SJCRH30 (cell line): ENCODE measurements at places on chromosomes 16 and 17.

DNA sequence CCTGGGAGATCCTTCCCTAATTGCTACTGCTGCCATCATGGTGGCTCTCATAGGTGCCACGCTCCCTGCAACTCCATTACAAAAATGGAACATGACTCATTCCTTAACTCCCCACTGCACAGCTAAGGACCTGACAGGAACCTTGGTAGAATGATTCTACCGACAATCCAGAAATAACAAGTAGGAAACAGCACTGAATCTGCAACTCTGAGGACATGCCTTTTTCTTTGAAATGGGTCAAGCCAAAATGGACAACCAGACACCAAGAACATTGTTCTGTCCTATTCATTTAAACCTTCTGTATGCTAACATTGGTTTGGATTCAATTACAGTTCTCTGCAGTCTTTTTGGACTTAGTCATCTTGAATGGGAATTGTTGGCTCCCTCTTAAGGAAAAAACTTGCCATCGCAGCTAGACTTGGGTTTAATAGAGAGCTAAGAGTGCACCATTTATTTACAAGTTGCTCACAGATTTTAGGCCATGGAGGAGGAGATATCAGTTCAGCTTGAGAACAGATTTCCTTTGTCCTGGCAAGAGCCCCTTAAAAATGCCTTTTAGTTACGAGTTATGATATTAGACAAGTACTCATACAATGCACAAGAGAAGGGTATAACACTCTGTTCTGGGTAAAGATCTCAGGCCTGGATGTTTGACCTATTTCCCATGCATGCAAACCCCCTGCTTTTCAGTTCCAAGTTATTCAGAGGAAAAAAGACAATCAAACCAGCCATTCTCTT, 20.9 kb upstream of the NSRP1 start:
- DNase-seq = peak; percentile 30

- no peak for DNase-seq
Measured at GRCh38 chr16:48383009-48383876, 2.0 kb downstream of the SIAH1 start.

DNA sequence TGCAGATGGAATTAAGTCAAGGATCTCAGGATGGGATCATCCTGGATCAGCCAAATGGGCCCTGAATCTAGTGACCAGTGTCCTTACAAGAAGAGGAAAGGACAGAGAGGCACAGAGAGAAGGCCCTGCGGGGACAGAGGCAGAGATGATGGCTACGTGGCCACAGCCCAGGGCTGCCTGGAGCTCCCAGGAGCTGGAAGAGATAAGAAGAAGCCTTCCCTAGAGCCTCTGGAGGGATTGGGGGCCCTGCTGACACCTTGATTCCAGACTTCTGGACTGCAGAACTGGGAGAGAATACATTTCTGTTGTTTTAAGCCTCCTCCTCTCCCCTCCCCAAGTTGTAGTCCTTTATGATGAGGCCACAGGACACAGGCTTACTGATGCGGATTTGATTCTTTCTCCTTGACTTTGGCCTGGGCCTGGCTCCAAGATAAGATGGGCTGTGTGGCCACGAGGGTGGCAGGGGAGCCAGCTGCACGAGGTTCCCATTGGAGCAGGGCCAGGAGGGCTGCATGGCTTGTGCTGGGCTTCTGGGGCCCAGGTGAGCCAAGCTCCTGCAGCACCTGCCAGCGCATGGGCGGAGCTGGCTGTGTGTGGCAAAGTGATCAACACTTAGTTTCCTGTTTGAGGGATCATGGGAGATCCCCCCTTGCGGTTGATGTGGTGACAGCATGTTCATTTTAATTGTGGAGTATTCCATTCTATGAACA, 146.1 kb downstream of the IRF8 start:
- no peak for DNase-seq

DNA sequence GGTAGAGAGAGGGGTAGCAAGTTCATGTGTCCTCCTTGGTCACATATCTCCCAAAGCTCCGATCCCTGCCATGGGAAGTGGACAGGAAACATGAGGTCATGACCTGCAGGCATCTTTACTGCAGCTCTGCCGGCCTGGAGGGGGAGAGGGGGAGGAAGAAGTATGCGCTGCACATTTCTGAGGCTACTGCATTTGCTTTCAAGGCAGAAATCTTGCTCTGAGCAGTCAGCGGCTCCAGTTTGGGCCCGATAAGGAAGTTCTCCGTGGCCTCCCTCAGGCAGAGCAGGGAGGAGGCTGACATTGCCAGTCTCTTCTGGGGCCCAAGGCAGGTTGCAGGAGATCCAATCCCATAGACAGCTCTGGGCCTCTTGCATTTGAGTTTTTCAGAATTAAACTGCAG, 1.5 kb upstream of the NHERF1 start:
- DNase-seq = no peak

- DNase-seq = no peak
Measured at GRCh38 chr16:89485701-89486246, 4.6 kb downstream of the ANKRD11 start.

GRCh38 chr16:13102401-13102800, 201.0 kb downstream of the SHISA9 start:
- no peak for DNase-seq

DNA sequence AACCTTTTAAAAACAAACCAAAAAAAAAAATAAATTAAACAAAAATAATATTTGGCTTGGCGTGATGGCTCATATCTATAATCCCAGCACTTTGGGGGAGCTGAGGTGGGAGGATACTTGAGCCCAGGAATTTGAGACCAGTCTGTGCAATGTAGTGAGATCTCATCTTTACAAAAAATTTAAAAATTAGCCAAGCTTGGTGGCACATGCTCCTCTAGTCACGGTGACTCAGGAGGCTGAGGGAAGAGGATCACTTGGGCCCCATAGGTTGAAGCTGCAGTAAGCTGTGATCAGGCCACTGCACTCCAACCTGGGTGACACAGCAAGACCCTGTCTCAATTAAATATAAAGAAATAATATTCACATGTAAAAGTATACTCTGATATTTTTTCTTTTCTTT, 12.2 kb downstream of the GNGT2 start:
- DNase-seq = no peak

GRCh38 chr16:84138824-84139627, 6.0 kb downstream of the HSDL1 start:
- DNase-seq = peak; percentile 61

- DNase-seq = no peak
Measured at GRCh38 chr16:22402191-22402590, 27.8 kb upstream of the CDR2 start.

- no peak for DNase-seq
Measured at GRCh38 chr16:86126891-86127290, 227.9 kb downstream of the IRF8 start.

DNA sequence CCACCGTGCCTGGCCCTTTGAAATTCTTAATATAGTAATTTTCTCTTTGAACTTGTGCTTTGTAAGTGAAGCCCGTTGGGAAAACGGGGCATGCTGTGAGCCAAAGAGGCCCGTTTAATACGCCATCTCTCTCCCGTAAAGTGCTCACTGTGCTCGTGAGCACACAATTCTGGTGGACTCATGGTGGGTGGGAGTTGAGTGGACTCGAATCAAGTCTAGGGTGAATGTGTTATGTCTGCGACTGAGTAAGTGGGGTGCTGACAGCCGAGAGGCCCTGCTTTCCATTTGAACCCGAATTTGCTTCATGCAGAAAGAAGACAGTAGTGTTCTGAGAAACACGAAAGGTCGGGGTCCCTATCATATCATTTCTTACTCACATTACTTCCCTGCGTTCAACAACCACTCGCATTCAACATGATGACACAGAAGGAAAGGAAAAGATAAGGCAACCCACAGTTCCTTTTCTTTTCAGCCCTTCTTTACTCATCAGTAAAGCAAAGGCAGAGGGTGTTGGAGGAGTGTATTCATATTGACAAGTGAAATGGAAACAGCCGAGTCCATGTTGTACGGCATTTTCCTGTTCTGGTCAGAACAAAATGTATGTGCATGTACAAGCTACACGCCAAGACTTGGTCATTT, 4.8 kb upstream of the ATP2A3 start:
- no peak for DNase-seq

DNA sequence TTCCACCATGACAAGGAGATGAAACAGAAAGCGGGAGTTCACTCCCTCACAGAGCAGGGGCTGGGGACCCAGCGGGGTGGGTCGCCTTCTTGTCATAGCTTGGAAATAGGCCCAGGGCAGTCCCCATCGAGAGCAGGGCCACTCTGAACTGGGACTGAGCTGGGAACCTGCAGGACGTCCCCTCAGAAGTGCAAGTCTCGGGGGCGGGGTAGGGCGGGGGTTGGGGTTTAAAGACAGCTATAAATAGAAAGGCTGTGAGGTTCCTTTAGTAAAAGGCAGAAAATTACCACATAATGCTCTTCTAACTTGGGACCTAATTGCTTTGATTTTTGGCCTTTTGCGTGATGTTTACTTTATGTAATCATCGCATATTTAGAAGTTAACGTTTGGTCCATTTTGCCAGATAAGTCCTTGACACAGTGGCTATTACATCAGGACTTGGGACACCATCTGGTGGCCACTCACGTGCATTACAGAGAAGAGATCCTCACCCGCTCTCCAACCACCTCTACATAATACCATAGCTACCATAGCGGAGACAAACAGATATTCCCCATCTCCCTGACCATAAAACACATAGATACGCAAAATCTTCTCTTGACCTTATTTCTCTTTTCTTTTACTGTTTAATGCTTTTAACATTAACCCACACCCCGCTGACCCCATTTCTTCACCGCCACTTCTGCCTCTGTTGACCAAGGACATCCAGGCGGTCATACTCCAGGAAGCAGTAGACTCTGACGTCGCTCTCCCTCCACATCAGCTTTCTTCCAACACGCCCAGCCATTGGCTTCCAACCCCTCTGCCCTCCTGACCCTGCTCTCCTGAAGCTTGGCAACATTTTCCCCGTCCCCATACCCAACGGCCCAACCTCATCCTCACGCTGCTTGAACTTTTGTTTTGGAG, 27.5 kb upstream of the PIK3R6 start:
- peak; percentile 20 for DNase-seq

DNA sequence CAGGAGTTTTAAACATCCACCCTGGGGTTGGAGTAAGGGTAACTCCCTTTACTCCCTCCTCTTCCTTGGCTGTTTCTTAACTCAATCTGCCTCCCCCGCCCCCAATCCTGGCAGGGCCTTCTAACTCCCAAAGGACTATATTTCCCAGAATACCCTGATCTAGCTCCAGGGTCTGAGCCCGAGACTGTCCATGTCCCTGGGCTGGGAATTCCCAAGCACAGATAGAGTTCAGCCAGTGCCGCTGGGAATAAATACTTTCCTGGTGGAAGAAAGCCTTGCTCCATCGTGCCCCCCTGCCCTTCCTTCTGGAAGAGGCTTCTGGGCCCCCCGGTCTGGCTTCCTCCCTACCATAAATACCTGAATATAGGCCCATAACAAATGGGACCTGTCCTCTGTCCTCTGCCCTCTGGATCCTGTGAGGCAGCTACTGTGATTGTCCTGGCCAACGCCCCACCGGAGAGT, 10.2 kb downstream of the BAHCC1 start:
- peak; percentile 66 for DNase-seq

GRCh38 chr16:13291591-13292333, 390.4 kb downstream of the SHISA9 start:
- no peak for DNase-seq

DNA sequence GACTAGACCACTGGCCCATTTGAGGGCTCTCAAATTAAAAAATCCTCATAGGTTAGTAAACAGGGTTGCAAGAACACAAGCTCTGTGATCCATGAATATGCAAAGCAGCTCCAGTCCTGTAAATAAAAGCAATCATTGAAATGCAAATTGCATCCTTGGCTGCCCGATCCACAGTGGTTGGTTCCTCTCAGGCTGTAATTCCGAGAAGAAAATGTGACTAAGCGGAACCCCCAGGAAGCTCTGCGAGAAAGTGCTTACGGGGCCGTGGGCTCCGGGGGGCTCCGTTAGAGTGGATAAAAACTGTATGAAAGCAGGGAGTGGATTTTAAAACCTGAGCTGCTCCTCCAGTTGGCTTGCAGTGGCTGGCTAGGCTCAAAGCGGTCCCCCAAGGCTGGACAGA, 2.5 kb downstream of the GPRC5B start:
- no peak for DNase-seq

- DNase-seq = no peak
Measured at GRCh38 chr17:46818316-46818928, at the start of gene WNT3. Gene WNT3, minus strand, starts transcription at chr17:46818692. Its CDS starts 95 bp downstream, at chr17:46818597.

DNA sequence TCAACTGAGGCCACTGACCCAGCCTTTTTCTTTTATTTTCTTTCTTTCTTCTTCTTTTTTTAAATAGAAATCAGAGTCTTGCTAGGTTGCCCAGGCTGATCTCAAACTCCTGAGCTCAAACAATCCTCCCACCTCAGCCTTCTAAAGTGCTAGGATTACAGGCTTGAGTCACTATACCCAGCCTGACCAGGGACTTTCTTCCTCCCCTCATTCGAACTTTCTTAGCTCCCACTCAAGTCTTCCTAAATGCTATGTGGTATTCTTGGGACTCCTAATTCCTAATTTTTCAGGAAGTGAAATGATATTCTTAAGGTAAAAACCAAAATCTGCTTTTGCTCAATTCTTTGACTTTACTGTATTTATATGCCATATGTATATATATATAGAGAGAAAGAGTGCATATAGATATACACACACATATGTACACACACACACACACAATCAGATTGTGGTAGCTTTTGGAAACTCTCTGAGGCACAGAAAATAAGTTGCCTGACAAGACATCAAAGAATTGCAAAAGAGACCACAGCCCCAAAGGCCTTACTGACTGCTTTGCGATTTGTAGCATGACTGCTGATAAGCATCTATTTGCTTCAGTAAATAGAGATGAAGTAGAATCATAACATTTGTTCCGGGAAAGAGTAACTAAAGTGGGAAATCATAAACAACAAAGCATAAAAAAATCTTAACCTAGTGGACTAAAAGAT, 9.5 kb upstream of the AMZ2 start:
- DNase-seq = no peak
